ENCODE measurements at places on chromosomes 7 and 10.

DNA sequence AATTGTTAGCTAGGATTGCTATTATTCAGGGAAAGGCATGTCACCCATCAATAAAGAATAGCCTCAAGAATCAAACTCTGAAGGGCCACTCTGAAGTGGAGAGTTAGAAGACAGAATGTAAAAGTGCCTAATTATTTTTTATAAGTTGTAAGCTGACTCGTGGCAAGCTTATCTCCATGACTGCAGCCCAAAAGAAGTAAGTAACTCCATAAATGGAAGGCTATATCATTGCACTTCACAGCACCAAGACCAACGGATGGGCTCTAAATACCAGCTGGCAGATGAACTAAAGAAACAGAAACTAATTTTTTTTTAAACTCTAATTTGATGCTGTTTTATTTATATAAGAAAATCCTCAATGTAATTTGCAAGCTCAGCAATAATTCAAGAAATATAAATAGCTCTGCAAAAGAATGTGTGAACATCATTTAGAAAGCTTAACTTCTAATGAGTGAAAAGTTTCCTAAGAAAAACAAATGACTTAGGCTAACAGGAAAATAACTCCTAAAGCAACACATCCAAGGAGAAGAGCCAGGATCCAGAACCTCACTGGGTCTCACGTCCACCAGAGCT, 165.5 kb downstream of the SNX13 start:
- DNase-seq: no peak

DNA sequence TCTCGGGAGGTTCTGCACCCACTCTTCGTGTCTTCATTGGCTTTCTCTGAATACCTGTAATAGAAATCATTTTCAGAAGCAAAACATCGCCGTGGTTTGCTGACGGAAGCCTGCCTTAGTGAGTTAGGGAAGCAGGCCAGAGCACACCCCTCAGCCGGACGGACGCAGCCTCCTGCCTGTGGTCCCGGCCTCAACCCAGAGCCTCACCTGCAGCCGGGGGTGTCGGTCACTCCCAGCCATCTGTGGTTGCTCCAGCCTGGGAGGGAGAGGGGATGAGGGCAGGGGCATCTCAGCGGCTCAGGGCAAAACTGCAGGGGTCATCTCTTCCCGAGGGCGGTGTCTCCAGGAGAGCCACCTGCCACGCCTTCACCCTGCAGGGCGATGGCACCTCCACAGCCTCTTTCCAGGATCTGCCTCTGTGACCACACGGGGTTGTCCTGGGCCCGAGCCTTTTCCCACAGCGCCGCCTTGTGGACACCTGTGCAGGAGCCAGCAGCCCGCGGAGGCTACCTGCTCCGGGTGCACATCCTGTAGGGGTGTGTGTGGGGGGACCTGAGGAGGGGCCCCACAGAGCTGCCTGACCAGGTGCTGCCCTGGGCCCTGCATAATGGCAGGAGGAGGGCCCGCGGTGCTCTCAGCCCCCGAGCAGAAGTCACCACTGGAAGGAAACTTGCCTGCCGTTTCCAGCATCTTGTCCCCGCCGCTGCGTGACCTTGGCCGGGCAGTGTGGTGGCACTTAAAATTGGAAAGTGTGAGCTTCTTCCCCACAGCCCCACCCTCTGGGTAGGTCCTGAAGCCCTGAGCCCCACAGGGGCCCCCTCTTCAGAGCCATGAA, 21.6 kb upstream of the AP5Z1 start:
- peak; percentile 91 for DNase-seq

DNA sequence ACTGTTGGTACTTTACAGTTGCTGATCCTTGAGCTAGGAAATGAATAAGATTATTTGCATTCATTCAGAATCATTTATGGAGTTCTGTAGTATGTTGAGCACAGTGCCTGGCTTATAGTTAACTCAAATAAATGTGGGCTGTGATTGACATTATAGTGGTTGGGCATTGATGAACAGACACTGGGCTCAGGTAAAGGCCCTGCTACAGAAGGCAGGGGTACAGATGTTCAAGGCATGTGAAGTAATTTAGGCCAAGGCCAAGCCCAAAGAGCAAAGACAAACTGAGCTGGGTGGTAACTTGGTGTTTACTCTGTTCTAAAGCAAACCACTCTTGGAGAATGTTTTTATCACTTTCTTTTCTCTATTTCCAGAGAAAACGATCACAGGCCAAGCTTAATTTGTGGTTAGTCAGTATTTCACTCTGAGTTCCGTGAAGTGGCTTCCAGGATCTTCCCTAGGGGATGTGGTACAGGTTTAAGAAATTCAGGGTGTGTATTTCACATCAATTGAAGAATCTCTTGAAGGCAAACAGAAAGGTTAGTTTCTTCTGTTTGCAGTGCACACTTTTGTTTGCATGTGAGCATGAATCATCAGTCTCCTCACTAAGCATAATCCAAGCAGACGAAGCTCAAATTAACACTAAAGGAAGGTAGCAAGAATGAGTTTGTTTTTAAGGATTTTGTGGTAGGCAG, 113.9 kb upstream of the PRR15 start:
- no peak for DNase-seq

GRCh38 chr10:84114088-84114667, 25.1 kb upstream of the GHITM start:
- no peak for DNase-seq

DNA sequence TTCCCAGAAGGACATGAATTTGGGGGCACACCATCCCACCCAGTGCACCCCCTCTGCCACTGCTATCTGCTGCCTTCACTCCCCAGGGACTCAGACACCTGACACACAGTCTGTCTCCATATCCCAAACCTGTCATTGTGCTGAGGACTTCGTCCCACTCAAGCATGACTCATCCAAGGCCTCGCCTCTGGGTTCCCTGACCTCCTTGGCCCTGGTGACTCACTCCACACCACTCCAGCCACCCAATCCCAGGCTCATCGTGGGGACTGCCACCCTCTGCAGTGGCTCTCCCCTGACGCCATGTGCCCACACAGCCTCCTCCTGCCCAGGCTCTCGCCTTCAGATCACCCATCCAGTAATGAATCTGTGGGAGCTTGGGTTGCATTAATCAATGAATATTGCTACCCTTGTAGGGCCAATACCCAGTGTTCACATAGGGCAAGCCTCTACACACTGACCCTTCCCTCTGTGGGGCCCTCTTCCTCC, 6.6 kb upstream of the INSIG1 start:
- no peak for DNase-seq

DNA sequence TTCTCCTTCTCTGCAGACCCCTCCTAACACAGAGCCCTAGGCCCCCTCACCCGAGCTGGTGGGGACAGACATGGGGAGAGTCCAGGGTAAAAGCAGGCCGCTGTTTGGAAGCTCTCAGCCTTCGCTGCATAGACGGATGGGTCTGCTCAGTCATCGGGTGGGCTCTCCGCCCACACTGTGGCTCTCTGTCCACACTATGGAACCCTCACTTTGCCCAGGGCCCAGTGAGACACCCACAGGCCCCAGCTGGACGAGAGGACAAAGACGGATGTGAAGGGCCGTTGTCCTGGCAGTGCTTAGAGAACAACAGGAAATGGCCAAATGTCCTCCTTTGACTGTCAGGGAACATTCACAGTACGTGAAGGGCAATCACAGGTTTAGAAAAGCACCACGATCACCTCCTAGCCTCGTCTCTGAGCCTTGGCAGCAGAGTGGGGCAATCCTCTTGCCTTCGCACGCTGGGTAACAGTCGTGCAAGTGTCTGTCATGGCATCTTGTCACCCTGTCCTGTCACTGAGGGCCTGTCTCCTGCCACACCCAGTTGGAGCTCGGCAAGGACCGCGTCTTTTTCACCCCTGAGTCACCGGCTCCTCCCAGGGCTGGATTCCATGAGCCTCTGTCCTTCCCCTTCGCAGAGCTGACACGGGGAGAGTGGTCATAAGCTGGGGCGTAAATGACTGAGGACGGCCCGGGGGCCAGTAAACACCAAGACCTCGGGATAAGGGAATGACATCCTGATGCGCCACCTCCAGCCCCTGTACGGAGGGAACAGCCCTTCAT, 80.6 kb downstream of the PRKAG2 start:
- no peak for DNase-seq

- DNase-seq: no peak
These were observed 74.2 kb upstream of the LAMB4 start for GRCh38 chr7:108204281-108204796.

- DNase-seq: no peak
These were observed 161.2 kb downstream of the SVIL start for GRCh38 chr10:29473406-29474100.

DNA sequence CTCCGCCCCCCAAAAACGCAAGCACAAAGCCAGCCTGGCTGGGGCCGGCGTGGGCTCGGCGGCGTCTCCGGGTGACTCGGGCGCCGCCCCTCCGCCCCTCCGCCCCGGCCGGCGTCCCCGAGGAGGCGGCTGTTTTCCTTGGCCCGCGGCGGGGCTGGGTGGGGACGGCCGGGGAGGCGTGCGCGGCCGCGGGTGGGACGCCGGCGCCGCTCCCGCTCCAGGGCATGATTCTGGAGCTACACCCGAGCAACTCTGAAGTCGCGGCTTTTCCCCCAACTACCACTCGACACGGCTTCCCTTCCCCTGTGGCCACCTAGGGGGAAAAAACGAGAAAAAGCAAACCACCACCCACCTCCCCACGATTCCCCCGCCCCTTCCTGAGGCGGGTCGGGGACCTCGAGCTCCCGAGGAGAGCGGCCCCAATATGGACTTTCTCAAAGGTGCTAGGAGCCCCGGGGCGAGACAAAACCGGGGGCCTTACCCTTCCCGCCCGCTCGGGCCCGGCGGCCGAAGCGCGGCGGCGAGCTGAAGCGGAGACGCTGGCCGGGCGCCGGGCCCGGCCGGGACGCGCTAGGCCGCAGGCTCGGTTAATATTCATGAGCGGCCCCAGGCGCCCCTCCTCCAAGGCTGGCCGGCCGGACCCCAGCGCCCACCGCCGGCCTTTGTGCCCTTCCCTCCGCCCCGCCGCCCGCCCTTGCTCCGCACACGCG, 856 bp downstream of the ARHGAP21 start:
- DNase-seq: no peak

GRCh38 chr7:52854681-52855080, 180.8 kb upstream of the POM121L12 start:
- no peak for DNase-seq

DNA sequence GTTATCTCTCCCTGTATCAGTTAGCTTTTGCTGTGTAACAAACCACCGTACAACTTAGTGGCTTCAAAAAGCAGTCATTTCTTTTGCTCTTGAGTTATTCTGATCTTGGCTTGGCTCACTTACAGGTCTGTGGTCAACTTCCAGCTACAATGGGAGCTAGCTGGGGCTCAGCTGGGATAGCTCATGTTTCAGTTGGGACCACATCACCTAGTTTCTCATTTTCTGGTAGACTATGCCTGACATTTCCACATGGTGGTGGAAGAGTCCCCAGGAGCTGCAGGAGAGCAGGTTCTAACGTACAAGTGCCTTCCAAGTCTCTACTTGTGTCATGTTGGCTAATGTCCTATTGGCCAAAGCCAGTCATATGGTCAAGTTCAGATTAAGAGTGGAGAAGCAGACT, 25.8 kb upstream of the PIP4K2A start:
- DNase-seq: no peak

DNA sequence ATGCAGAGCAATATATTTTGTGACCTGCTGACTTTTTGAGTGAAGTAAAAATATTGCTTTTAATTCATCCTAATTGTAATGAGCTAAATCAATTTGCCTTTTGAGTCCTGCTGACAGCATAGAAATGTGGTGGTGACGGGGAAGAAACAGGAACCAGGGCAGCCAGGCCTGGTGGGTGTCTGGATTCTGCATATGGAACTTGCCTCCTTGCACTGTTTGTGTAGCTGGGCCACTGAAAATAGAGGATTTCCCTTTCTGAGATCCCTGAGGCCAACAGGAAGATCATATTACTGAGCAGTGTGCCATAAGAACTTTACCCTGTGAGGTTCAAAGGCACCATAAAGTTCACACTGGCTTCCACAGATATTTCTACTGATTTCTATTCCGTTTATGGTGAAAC, 488.4 kb upstream of the AKR1E2 start:
- no peak for DNase-seq

DNA sequence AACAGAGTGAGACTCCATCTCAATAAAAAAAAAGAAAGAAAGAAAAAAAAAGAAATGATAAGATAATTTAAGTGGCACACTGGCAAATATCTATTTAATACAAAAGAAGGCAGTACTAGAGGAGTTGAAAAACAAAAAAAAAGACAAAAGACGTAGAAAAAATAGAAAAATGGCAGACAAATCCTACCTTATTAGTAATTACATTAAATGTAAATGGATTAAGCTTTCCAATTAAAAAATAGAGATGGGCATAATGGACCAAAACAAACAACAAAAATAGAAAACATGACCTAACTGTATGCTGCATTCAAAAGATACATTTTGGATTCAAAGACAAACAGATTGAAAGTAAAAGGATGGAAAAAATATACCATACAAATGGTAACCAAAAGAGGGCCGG, 5.3 kb upstream of the PARP12 start:
- DNase-seq: no peak

DNA sequence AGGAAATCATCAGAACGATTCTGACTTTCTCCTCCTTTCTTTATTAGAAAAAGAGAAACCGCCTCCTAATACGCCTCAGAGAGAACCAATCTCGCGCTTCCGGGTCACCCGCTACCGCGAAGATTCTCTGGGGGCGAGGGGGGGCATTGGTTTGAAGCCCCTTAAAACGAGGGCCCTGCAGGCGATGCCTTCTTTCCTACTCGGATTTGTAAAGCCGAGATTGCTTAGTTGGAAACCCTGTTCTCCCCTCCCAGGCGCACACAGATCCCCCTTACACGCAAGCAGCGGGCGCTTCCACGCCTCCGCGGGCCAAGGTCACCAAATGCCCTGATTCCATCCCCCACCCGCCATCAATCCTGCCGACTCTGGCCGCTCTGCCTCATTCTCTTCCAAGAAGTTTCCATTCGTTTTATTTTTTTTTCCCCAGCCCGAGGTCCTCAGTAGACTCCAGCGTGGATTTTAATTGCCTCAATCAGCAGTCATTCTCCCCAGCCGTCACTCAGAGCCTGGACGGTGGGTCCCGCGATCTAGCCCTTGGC, 1.1 kb upstream of the GAD2 start:
- no peak for DNase-seq

DNA sequence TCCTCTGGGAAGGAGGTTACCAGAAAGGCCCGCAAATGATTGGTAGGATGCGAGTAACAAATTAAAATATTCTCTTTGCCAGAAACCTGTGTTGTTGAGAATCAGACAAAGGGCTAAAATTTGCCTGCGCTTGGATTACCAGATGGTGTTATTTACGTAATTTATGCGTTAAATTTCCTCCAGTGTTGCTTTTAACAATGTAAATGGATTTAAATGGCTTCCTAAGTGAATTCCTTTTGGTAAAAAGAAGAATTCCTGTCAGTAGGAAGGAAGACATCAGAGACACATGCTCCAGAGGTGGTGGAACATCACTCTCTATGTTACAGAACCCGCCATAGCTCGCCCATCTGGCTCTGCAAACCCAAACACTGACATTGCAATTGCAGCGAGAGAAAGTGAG, 520.6 kb downstream of the GALNT17 start:
- DNase-seq: no peak

All from Karpas-422 (cell line).